ENCODE measurements at places on chromosomes 6 and 20.

DNA sequence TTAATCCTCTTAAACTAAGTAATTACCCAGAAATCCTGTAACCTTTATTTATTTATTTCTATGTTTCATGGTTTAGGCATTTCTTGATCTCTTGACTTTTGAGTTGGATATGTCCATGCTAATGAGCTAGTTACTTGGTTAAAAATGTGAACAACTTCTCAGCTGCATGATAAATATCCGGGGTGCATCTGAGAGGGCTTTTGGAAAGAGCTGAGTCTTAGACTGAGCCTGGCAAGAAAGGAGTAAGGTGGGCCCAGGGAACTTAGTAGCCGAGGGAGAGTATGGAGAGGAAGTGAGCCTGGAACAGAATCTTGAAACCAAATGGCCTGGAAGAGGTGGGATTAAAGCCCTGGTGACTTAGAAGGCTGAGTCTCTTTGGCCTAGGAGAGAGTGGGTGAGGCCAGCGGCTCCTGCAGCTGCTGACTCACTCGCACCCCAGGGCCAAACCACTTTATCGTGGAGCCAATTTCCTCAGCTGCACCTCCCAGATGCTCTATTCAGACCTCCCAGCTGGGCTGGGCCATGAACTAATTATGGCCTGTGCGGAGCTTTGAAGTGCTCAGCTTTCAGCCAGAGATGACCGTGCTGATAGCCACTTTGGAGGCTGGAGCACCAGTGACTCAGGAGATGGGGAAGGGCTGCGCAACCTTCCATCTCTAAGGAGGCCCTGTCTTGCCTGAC, 19.1 kb downstream of the TGM3 start:
- DNase-seq, result no peak

GRCh38 chr20:33400812-33401183, 521 bp downstream of the CDK5RAP1 start:
- no peak for DNase-seq

DNA sequence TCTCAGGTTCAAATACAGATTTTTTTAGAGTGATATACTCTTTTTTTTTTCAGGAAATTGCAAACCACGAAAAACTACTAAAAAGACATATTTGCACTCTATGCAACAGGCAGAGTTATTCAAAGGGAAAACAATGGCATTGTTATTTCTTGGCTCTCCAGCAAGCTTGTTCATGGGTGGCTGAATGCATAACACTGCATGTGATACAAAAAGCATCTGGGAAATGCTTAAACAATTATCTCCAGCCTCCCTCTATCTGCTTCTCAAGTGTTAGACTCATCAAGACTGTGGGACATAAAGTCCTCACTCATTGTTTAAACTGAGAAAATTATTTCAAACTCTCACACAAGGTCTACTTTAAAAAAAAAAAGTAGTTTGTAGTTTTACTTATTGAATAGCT, 7.3 kb upstream of the COL12A1 start:
- DNase-seq, result no peak

DNA sequence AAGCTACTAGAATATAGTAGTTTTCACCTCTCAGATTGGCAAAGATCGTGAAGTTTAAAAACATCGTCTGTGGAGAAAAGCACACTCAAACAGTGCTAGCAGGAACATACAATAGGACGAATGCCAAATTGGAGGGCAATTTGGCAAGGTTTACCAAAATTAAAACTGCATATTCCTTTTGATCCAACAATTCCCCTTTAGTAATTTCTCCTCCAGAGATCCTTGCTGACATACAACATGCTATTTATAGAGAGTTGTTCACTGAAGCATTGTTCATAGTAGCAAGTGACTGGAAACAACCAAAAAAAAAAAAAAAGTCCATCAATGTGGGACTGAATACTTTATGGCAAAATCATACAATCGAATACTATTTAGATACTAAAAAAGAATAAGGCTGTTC, 202.2 kb downstream of the ATXN1 start:
- no peak for DNase-seq

DNA sequence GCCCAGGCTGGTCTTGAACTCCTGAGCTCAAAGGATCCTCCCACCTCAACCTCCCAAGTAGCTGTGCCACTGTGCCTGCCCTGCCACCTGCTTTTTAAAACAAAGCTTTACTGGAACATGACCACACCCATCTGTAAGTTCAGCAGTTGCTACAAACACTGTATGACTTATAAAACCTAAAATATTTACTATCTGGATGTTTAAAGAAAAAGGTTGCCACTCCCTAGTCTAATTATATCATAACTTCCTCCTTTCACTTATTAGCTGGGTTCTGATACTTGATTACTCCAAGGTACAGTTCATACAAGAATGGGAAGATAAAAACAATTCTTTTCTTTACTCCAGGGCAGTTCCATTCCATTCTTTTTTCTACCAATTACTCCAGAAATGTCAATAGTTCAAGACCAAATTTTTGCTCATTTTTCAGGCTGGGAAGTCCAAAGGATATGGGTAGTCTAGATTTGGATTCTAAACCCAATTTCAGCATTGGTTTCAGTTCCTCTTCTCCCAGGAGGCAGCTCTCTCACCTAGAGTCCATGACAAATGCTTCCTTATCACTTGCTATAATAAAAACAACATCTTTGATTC, 63.1 kb downstream of the SEC63 start:
- DNase-seq, result no peak

DNA sequence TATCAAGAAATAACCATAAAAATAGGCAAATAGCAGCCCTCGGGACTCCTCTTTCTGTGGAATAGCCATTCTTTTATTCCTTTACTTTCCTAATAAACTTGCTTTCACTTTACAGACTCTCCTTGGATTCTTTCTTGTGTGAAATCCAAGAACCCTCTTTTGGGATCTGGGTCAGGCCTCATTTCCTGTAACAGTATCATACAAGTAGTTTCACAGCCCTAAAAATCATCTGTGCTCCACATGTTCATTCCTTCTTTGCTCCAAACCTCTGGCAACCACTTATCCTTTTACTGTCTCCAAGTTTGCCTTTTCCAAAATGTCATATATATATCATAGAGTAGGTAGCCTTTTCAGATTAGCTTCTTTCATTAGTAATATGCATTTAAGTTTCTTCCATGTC, 13.5 kb upstream of the NT5E start:
- DNase-seq, result no peak

- no peak for DNase-seq
These were observed 27.1 kb downstream of the ADNP start for GRCh38 chr20:50904067-50904570.

GRCh38 chr20:43458422-43458924, 777 bp downstream of the SRSF6 start:
- DNase-seq, result no peak

- no peak for DNase-seq
These were observed at the start of gene APCDD1L for GRCh38 chr20:58515233-58516212. TSS of gene APCDD1L (minus strand) at chr20:58515399. CDS start at chr20:58514707, 692 bp downstream.

- no peak for DNase-seq
These were observed 106.5 kb downstream of the ATP9A start for GRCh38 chr20:51661609-51662178.

DNA sequence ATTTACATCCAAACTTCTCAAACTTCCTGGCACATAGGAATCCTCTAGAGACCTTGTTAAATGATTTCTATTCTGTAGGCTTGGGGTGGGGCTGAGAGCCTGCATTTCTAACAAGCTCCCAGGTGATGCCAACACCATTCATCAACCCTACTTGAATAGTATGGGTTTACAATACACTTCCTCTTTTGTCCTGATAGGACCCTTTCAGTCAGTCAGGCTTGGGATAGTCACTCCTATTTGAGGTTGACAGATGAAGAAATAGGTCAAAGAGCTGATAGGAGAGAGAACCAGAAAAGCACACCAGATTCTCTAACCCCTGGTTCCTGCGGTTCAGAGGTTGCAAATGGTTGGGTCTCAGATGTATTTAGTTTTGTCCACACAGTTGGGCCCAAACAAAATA, 273.4 kb downstream of the TSHZ2 start:
- no peak for DNase-seq

GRCh38 chr6:6683969-6684833, 95.7 kb downstream of the LY86 start:
- no peak for DNase-seq

GRCh38 chr20:47127546-47127945, 229.0 kb downstream of the ZMYND8 start:
- DNase-seq, result no peak

Data from amygdala (tissue), 56 donors.